C1 segment of cervical spinal cord (tissue), 14 donors: ENCODE measurements at places on chromosomes 7 and 10.

GRCh38 chr7:134069187-134069586 is 58.0 kb upstream of the LRGUK start:
- no peak for DNase-seq

- DNase-seq: no peak
Observed at GRCh38 chr10:11205030-11205772, 187.5 kb downstream of the CELF2 start.

GRCh38 chr10:124554085-124554858 is 92.6 kb downstream of the LHPP start:
- DNase-seq: no peak

- no peak for DNase-seq
Observed at GRCh38 chr10:79129361-79129997, 60.7 kb downstream of the ZMIZ1 start.

DNA sequence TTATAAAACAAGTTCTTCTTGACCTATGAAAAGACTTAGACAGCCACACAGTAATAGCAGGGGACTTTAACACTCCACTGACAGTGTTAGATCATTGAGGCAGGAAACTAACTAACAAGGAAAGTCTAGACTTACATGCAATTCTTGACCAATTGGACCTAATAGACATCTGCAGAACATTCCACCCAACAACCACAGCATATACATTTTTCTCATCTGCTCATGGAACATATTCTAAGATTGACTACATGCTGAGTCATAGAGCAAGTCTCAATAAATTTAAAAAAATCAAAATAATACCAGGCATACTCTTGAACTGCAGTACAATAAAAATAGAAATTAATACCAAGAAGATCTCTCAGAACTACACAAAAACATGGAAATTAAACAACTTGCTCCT is 219.5 kb upstream of the HPS1 start:
- DNase-seq: no peak

DNA sequence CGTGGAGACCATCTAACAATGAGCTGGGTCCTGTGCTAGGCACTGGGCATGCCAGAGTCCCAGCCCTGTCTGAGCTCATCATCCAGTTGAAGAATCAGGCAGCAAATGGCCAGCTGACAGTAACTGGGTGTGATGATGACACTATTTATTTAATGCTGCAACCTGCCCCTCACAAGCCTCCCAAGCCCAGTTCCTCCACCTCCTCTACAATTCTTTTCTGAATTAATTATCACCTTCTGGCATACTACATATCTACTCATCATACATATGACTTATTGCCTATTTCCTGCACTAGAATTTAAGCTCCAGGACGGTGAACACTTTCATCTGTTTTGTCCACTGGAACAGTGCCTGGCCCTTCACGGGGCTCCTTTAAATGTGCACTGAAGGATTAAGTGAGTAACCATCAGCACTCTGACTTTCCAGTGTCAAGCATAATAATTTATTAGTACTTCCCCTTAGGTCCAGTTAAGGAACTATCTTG is 96.7 kb upstream of the LAMB4 start:
- DNase-seq: no peak

- no peak for DNase-seq
Observed at GRCh38 chr7:154792436-154793055, 210.4 kb downstream of the PAXIP1 start.

- no peak for DNase-seq
Observed at GRCh38 chr7:39951226-39952194, 1.5 kb downstream of the CDK13 start.

- peak; percentile 4 for DNase-seq
Observed at GRCh38 chr7:157630301-157630853, 293.6 kb downstream of the DNAJB6 start.

DNA sequence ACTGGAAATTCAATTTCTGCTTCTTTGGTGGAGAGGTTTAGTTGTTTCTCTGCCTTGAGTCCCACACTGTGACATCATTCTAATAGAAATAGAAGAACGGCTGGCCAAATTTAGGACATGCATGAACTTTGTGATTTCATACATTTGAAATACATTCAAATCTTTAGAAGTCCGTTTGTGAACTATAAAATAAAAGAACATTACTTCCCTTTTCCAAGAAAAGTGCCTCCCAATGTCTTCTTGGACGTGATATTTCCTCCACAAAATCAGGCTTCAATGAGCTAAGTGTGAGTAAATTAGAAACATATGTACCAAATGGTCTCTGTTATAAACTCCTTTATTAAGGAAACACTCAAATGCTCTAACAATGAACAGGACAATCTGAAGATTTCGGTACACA is 314.5 kb upstream of the AKR1E2 start:
- no peak for DNase-seq

- DNase-seq: no peak
Observed at GRCh38 chr10:123165445-123166072, 11.4 kb downstream of the BUB3 start.

- DNase-seq: no peak
Observed at GRCh38 chr7:28840592-28840995, 117.5 kb downstream of the TRIL start.

GRCh38 chr7:101112233-101112632 is 14.7 kb upstream of the SERPINE1 start:
- no peak for DNase-seq

DNA sequence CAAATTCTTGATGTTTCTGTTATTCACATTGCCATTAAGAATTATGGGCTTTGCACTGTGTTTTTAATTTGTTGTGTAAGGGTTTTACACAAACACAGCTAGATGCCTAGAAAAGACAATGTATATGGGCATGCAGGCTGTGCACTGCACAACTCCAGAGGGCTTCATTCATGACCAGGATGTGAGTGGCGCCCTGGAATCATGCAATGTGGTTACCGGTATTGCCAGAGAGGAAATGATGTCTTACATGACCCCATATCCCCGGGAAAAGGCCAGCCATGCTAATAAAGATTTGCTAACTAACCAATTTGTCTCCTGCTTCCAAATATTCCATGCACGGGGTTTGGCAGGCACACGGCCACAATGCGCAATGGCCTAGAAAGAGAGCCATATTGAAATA is 16.9 kb downstream of the KCNMA1 start:
- no peak for DNase-seq

GRCh38 chr10:47291682-47292081 is 8.3 kb upstream of the GDF10 start:
- no peak for DNase-seq

DNA sequence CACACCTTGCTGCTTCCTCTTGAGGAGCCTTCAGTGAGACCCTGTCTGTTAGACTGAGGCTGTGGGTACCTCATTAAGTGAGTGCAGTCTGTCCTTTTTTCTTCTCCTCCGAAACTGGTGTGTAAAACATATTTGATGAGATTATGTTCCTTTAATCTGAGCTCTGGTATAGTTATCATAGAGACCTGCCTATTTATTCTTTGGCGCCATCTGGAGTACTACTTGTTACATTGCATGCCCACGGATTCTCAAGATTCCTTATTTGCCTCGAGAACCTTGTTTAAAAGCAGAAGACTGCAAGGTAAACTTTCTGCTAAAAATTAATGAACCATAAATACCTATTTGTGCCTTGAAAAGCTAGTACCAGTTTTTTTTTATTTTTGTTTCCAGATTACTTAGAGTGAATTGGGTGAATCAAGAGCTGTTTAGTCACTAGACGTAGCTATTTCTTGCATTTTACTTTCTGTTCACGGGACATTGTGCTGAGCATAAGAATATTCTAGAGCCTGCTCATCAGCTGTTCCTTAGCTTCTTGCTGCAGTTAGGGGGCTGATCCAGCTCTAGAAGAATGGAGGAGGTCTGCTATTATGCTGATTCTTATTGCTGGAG is 16.9 kb upstream of the STMP1 start:
- no peak for DNase-seq

DNA sequence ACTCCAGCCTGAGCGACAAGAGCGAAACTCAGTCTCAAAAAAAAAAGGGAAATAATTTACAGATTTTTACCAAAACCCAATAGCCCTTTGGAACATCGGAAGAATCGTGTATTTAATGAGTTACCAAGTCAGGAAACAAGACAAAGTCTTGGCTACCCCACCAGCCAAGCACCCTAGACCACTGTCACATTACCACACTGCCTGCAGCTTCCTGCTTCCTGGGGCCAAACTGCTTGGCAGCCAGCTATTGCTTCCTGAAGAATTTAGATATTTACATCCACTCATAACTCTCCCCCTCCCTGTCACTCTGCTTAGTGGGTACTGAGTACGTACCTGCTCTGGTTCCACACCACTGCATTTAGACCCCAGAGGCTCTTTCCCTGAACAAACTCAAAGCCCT is 14.1 kb upstream of the TNPO3 start:
- no peak for DNase-seq

- DNase-seq: no peak
Observed at GRCh38 chr7:115033917-115034459, 112.1 kb downstream of the MDFIC start.

- no peak for DNase-seq
Observed at GRCh38 chr7:104414216-104414615, 85.8 kb downstream of the LHFPL3 start.

- DNase-seq: no peak
Observed at GRCh38 chr7:54811041-54811845, 52.2 kb upstream of the SEC61G start.

GRCh38 chr7:151226560-151226874 is 488 bp downstream of the ABCF2 start:
- no peak for DNase-seq

DNA sequence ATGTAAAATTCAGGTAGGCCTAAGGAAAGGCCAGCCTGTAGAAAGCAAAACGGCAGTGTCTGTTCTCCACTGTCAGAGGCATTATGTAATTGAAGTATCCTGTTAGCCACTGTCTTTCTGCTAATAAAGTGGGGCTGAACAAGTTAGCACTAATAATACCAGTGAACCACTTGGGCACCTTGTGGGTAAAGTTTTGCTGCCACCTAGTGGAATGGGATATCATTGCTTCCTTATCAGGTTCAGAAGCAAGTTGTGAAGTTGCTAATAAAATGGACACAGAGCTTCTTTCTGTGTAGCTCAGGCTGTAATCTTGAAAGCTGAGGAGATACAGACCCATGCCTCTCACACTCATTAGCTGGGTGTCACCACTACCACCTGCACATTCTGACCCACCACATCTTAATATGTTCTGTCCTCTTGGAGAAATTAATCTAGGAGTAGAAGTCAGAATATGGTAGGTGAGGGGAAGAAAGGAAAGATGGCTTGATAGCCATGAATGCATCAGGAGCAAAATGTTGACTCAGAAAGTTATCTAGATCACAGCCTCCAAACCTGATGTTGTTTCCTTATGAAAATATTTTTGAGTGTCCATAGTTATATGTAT is 175.1 kb downstream of the SEPTIN7 start:
- DNase-seq: peak; percentile 21

DNA sequence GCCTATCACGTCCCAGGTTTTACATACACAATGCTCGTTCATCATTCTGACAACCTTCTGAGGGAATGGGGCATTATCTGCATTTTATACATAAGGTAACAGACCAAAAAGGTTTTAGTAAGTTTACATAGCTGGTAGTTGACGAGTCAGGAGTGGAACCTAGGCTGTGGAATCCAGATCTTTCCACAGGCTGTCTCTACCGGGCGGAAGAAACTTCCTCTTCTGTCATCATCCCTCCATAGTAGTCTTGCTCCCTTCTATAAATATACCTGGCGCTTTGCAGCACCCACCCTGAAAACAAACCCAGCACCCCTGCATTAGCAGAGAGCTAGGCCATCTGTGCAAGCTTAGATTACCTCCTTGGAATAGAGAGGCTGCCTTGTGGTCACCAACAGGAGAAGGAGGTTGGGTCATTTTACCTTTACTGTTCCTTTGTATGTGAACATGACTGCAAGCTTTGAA is 1.3 kb downstream of the TSPAN13 start:
- DNase-seq: no peak

DNA sequence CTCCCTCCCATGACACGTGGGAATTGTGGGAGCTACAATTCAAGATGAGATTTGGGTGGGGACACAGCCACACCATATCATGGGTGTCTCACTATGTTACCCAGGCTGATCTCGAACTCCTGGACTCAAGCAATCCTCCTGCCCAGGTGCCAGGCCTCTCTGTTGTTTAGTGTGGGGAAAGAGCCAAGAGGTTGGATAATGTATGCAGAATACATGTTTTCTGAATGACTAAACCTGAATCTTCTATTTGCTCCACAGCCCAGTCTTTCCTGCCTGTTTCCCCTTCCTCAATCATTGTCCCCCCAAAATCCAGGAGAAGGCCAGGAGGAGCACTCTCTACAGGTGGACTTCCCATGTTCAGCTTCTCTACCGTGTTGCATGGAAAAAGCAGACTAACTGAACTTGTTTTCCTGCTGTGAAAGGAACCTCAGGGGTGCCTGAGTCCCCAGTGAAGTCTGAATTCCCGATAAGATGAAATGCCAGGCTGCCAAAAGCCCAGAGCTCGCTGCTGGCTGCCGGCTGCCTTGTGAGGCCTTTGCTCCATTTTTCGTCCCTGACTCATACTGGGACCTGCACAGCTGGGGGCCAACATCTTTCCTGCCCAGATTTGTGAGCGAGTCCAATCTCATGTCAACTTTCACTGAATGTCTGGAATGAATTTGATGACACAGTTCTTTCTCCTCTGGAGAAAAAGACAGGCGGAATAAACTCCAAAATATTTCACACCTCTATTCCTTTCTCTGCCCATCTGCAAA is 588.0 kb downstream of the CALN1 start:
- DNase-seq: peak; percentile 16

- DNase-seq: peak; percentile 34
Observed at GRCh38 chr10:97109547-97109946, 76.2 kb downstream of the SLIT1 start.

GRCh38 chr7:65832281-65832680 is 40.6 kb upstream of the VKORC1L1 start:
- no peak for DNase-seq

DNA sequence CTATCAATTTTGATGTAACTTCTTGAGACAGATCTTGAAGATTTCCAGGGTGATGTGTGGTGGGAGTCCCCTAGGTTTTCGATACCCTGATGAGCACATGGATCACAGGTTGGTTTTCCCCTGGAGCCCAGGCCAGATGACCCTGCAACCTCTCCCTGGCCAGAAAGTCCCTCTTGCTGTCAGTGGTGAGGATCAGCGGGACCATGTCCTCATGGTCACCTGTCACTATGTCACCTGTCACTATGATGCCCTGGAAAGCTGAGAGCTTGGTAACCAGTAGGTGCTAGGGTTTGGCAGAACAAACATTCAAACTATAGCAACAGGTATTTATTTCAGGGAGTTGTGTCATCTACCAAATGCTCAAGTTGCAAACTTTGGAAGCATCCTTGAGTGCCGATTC is 197.9 kb downstream of the ARHGAP12 start:
- no peak for DNase-seq
